OCI-LY7 (cell line): ENCODE measurements at places on chromosomes 3 and 15.

DNA sequence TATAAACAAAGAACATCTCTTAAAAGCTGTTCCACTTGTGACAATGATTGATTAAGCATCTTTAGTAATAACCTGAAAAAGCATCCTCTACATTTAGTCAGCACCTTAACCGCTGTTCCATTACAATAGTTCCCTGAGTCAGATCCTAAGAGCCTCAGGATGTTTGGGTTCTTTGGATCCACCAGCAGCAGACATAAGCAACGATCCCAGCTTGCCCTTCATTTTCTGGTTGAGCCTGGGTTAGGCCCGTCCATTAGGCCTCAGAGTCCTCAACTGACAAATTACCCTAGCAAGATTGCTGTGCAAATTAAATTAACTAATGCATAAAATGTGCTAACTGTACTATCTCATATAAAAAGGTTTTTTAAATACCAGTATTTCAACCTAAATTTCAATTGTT is 42.3 kb upstream of the ROBO1 start:
- DNase-seq = no peak

- DNase-seq = no peak
Measured at GRCh38 chr3:161349529-161350312, 21.6 kb downstream of the SPTSSB start.

DNA sequence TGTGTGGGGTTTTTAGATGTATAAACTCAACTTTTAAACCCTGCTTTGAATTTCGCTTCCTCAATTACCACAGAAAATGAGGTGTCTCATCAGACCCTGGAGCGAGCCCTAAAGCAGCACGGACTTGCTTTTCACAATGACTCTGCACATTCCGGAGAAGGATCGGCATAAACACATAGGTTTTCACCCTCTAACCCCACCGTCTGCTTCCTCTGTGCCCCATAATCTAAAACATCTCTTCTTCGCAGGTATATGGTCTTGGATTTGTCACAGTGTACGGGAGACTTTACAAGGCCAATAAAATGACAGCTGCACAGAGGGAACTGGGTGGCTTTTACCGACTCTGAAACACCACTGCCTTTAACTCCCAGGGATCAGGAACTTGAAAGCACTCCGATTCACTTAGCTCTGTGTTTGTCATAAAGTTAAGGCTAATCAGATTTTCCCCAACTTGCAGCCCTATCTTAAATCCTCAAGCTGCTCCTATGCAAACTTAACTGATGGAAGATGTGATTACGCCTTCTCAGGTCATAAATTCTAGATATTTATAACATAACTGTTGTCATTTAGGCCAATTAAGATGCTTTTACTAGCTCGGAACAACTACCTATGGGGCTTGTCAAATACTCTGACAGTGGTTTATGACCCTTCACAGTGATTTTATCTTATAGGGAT is 133.4 kb upstream of the WNT5A start:
- no peak for DNase-seq

- peak; percentile 49 for DNase-seq
Measured at GRCh38 chr3:160754371-160754854, 1.6 kb upstream of the PPM1L start.

- peak; percentile 9 for DNase-seq
Measured at GRCh38 chr15:36617529-36618196, 38.2 kb downstream of the CDIN1 start.

DNA sequence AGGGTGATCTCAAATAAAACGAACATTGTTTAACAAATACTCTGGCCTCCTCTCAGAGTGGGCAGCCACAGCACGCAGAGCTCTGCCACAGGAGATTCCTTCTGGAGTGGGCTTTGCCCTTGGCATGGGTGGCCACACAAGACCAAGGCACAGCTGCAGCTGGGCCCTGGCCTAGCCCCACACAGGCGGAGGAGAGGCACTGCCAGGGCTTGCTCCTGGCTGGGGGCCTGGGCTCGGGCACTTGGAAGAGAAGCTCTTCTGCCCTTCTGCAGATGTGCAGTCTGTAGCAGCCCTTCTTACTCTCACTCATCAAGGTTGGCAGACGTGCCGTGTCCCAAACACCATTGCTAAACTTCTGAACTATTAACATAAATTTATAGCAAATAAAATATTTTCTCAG is 67.2 kb downstream of the CRTC3 start:
- peak; percentile 24 for DNase-seq

DNA sequence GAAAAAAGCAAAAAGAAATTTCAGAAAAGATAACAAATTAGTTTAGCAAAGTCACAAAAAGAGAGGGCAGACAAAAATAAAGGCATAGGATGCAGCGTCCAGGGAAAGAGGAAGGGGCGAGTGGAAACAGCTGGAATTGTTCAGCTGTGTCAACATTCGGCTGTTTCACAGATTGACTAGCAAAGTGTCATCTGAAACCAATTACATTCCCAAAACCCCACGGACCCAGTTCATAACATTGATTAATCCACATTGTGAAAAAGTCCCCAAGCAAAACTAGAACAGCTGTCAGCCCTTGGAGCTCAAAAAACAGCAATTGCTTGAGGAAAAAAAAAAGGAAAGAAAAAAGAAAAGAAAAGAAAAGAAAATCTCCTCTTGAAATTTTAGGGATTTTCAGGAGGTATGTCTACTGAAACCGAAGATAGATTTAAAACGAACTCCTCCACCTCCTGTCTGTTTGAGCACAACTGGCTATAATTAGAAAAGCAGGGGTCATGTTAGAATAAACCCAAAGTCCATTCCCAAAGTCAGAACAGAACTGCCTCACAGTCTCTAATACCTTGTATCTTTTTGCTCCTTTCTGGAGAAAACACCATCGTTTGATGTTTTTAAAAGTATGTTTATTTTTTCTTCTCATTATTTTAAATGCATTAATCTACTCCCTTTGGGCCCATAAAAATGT is 159.6 kb downstream of the RORA start:
- no peak for DNase-seq

- DNase-seq = no peak
Measured at GRCh38 chr3:175070946-175071345, 211.8 kb downstream of the NAALADL2 start.

DNA sequence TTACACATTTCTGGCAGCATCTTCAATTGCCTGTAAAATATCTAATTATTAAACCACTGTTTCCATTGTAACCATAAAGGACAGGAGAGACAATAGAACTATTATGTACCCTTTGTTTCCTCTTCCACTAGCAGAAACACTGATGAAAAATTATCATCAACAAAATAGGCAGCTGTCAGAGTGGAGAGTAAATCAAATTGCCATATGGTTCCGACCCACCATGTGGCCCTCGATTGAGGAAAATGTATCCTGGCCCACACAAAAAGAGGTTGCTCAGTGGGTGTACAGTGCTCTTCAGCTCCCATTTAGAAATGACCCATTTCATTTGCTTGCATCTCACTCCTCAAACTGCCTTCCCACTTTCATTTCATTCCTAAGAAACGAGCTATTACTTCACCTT is 570.6 kb upstream of the UBE2E2 start:
- DNase-seq = no peak

DNA sequence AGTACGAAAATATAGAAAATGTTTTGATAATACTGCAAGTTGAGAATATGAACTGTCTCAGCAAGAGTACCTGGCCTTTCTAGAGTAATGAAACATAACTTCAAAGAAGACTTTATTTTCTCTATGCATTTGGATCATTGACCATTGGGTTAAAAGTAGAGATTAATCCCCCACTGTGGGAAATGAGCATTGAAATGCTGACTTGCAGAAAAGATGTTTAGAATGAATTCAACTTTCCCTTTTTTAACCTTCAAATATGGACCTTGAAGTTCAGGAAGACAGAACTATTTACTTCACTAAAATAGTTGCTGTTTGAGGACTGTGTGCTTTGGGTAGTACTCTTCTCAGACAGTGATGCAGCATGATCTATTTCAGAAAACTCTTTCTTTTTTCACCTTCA is 75.7 kb downstream of the NLGN1 start:
- no peak for DNase-seq

DNA sequence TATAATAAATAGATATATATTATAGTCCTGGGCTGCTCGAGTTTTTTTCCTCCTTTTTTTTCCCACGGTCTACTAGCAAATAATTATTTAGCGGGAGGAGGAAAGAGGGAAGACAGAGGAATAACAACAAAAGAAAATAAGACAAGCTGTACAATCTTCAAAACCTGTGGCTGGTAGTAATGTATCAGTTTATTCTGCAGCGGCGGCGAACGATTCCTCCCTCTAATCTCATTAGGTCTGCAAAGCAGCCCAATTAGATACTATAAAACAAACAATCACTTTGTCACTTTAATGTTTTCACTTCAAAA is 390 bp upstream of the TLE3 start:
- DNase-seq = no peak

- DNase-seq = no peak
Measured at GRCh38 chr3:153285982-153286381, 124.0 kb downstream of the RAP2B start.

- DNase-seq = no peak
Measured at GRCh38 chr15:67927501-67928168, 87.8 kb upstream of the RNU6-1 start.

DNA sequence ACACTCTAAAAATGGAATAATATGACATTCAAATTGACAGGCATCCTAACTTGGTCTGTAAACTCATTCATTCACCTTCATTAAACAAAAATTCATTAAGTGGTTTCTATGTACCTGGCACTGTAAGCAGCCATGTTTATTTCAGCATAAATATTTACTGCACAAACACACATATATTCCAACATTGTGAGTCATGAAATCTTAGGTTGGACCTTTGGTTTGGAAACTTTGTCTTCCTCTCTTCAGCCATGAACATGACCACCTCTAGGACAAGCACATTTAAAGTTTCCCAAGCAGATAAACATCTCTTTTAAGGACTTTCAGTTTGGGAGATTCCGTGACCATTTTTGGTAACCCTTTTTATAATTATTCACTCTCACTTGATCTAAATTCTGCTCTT is 131.8 kb downstream of the TPRG1 start:
- no peak for DNase-seq

- no peak for DNase-seq
Measured at GRCh38 chr15:100245855-100246254, 95.9 kb downstream of the ADAMTS17 start.

DNA sequence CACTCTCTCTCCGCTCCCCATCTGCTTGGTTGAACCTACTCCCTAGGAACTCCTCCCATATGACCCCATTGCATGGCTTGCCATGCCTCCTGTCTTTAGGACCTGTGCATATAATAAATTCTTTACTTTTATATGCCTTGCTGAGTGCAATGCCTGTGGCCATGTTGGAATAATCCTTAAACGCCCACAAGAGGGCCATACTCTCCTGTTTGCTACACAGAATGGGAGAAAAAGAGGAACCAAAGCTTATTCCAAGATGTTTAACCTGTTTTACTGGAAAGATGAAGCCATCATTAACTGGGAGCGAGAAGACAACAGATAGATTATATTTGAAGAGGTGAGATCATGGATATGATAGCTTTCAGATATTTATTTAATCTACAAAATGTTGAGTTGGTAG is 1097.8 kb downstream of the NAALADL2 start:
- DNase-seq = peak; percentile 2

DNA sequence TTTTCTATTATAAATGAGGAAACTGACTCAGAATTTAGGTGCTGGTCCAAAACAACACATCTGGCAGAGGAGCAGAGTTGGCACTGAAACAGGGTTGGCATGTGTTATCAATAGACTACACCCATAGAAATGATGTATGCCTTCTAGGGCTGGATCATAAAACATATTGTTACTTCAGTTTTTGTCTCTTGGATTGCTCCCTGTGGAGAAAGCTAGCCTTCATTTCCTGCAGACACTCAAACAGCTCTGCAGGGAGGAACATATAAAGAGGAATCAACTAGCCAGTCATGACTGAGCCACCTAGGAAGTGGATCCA is 507 bp upstream of the MRPL3 start:
- peak; percentile 3 for DNase-seq

GRCh38 chr15:31554261-31554660 is 227.6 kb downstream of the KLF13 start:
- DNase-seq = no peak

DNA sequence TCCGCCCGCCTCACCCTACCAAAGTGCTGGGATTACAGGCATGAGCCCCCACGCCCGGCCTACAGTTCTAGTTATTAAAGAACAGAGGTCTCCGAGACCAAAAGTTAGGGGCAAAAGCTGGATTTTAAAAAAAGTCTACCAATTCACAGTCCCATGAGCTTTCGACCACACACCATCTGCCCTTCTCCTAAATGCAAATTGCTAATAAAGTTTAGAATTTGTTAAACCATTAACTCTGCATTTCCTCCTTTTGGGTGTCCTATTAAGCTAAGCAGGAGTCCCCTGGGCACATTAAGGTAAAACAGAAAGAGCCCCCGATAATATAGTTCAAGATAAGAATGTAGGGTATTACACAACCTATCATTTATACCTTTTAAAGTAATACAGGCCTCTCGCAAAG is 322.7 kb downstream of the FOXP1 start:
- DNase-seq = no peak

DNA sequence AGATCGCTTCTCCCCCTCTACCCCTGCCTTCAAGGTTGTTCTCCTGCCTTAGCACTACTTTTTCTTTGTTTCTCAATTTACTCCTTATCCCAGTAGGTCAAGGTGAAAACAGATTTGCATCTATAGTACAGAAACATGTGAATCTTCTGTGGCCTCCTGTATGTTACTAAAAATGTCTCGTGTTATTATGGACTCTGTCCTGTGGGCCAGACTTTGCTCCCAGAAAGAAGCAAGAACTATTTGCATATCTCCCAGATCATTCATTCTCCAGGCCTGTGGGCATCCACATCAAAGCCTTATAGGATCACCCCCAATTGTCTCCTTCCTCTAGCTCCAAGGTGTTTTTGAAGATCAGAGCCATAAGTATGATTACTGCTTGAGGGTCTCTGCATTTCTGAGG is 169.5 kb upstream of the ROPN1 start:
- DNase-seq = no peak

DNA sequence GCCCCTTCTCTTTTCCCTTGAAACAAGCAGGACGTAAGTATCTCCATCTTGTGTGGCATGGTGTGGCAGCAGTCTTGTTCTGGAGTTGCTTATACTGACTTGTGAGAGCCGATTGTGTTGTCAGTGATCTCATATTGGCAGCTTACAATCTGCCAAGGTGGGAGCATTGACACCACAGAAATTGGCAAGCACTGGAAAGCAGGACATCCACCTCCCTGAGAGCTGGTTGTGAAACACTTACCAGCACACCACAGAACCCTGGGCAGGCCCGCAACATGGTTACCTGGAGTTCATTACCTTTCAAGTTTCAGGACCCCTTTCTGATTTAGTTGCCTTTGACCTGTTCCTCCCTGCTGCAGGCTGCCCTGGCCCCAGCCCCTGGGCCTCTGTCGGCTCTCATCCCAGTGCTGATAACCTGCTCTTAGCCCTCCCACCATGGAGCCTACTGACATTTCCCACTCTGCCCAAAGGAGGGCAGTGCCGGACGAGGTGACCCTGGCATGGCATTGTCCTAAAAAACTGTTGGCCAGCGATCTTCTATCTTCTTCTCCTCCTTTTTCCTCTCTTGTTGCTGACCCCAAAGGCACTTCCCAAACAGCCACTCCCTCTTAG is 10.6 kb upstream of the ATP2B2 start:
- no peak for DNase-seq

- DNase-seq = no peak
Measured at GRCh38 chr15:55084673-55085072, 112.1 kb downstream of the RSL24D1 start.
